ENCODE measurements at places on chromosomes 1 and 21.

- DNase-seq = no peak
Measured at GRCh38 chr1:241679404-241679803, 27.3 kb downstream of the WDR64 start.

- no peak for DNase-seq
Measured at GRCh38 chr21:15560383-15561056, 169.3 kb upstream of the USP25 start.

DNA sequence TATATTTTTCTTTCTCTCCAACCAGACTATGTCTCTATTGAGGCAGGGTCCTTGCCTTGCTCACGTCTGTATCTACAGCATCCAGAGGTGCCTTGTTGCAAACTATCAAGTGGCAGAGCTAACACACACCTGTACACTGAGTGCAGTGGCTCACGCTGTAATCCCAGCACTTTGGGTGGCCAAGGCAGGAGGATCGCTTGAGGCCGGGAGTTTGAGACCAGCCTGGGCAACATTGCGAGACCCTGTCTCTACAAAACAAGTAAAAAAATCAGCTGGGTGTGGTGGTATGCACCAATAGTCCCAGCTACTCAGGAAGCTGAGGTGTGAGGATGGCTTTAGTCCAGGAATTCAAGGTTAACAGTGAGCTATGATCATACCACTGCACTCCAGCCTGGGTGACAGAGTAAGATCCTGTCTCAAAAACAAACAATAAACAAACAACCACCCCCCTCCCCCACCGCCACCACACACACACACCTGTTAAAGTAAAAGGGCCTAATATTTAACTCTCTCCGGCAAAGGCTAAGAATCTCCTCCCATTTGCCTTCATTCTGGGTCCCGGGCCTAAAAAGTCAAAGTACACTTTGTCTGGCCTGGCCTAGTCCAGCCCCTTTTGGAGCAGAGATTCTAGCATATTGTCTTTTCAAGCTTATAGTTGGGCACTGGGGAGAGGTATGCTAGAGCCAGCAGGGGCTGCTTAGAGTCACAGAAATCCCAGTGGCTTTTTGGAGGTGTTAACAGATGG is 9.5 kb upstream of the SLFNL1 start:
- no peak for DNase-seq

DNA sequence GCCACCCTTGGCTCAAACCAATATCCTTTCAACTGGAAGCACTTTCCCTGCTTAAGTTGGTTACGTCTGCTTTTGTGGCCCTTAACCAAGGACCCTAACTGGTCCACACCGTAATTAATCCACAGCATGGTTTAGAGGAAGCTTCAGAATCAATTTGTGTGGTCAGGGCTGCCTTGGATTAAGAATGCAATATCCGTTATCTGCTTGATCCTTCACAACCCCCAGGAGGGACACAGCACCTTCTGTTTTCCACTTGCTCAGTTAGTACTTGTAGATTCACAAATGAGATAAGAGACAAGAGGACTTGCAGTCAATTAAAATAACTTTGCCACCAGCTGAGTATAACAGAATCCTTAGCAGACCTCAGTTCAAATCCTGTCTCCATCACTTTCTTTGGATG is 56.9 kb upstream of the LRP8 start:
- DNase-seq = no peak

- no peak for DNase-seq
Measured at GRCh38 chr1:67299296-67299695, 8.4 kb upstream of the IL12RB2 start.

DNA sequence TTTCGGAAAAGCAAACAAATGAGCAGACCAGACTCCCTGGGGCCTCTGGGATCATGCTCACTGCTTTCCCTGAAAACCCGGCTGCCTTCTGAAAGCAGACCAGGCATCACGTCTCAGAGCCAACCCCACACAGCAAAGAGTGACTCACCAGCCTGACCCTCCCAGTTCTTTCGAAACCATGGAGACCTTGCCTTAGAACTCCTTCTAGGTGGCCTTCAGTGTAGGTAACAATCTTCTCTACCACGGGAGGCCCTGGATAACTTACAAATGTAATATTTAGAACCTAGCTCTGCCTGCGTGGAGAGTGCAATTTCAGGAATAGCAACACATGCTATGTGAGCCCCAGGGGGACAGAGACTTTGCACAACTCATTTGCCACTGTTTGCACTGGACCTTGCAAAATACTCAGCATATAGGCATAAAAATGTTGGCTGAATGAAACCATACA is 105.2 kb downstream of the SUSD4 start:
- DNase-seq = no peak

GRCh38 chr21:44947111-44947929 is 7.5 kb downstream of the SLX9 start:
- no peak for DNase-seq

DNA sequence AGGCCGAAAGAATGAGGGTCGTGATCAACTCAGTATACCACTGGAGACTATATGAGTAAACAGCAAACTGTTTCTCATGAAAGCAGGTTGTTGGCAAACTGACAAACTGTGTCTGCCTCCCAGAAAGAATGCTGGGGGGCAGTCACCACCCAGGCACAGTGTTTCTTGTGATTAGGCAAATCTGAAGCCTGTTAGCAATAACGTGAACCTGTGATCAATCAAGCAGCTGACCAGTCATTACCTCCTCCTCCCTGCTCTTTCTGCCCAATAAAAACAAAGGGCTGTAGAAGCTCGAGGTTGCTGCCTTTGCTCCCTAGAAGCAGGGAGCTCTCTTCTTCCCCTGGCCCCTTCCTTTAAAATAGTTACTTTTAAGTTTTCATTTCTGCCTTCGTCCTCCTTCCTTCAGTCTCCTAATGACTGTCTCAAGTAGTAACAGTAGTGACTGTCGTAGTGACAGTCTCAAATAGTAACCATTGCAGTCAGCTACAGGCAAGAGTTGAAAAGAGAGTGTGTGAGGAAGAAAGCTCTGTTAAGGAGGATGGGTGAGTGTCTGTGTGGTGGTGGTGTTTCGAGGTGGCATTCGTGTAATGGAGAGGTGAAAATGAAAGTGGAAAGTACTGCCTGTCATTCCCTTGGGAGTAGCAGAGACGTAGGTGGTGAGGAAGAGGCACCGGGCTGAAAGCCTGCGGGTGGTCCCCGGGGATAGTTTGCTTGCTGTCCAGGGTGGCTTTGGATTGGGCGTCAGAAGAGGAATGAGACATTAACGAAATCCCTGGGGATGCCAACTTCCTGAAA is 14.5 kb downstream of the HHAT start:
- no peak for DNase-seq

- no peak for DNase-seq
Measured at GRCh38 chr1:67226688-67227087, 60.4 kb downstream of the IL23R start.

DNA sequence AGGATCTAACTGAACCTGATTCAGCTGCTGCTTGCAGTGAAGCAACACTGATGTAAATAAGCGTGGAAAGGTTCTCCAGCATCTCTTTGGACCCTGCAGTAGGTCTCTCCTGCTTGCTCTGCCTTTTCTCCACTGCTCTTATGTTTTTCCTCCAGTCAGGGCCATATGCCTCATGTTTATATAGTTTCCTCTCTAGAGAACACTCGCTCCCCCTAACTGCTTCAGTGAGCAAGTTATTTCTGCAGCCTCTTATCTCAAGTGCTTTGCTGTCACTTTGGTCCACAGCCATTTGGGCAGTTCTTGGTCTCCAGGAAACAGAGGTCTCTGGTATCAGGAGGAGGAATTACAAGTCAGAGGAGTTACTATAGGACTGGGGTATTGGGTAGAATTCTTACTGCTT is 5.3 kb downstream of the PRUNE1 start:
- DNase-seq = no peak

DNA sequence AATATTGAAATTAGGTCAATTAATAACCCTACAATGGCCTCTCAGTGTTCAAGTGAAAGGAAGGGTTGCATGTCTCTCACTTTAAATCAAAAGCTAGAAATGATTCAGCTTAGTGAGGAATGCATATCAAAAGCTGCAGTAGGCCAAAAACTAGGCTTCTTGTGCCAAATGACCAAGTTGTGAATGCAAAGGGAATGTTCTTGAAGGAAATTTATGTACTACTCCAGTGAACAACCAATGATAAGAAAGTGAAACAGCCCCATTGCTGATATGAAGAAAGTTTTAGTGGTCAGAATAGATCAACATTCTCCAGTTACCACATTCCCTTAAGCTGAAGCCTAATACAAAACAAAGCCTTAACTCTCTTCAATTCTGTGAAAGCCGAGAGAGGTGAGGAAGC is 10.0 kb downstream of the MAEL start:
- DNase-seq = no peak

DNA sequence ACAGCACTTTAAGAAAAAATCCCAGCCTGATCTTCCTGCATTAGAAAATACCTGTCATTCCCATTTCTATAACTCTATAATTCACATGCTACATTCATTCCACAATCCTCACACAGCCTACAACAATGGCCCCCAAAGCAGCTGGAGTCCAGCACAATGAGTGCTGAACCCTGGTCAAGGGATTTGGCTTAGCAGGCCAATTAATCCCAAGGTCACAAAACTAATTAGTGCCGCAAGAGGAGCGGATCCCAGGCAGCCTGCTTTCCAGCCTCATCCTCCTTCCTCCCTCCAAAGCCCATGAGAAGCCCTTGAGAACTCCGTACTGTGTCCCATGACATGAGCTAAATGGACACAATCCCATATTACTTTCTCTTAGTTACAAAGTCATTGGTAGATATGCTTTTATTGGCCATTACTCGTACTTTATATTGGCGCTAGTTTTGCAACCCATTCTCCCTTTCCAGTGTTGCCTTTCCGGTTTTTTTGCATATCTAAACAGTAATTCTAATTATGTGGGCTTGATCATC is 94.8 kb downstream of the DAB1 start:
- no peak for DNase-seq

- DNase-seq = no peak
Measured at GRCh38 chr1:72462186-72462905, 180.0 kb upstream of the NEGR1 start.

- no peak for DNase-seq
Measured at GRCh38 chr21:38250991-38251418, 5.8 kb upstream of the KCNJ15 start.

DNA sequence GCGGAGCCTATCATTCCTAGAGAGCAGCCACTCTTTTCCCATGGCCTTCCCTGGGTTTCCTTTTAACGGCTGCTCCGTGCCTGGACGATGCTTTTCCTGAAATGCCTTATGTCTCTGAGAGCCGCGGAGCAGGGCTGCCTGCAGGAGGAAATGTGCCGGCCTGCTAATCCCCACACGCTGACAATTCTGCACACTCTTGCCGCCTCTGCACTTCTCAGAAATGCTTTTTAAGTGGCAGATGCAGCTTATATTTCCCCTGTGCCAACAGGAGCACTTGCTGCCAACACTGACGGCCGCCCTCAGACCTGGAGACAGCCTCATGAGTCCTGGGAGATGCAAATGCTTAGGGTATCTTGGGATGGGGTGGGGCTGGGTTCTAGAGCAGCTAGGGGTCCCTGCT is 253.2 kb downstream of the GRIK3 start:
- no peak for DNase-seq

GRCh38 chr1:240399381-240399780 is 212.6 kb downstream of the GREM2 start:
- no peak for DNase-seq

DNA sequence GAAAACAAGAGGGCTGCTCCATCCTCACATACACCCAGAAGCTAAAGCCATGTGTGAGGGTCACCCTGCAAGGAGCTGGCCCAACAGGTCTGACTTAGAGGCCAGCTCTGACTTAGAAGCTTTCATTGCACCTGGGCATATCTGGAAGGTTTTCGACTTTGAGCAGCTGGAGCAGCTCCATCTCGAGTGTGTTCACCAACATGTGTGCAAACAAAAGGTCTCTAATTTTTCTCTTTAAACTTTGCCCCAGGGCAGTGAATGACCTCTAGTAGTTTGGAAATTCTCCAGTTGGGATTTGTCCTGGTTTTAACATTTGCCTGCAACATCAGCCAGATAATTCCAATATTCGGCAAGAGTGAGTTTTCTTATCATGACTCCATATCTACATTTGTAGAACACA is 108.3 kb downstream of the TNR start:
- DNase-seq = no peak

- DNase-seq = no peak
Measured at GRCh38 chr1:90763930-90764329, 46.8 kb upstream of the BARHL2 start.

- DNase-seq = no peak
Measured at GRCh38 chr1:178052650-178053461, 41.0 kb upstream of the RASAL2 start.

DNA sequence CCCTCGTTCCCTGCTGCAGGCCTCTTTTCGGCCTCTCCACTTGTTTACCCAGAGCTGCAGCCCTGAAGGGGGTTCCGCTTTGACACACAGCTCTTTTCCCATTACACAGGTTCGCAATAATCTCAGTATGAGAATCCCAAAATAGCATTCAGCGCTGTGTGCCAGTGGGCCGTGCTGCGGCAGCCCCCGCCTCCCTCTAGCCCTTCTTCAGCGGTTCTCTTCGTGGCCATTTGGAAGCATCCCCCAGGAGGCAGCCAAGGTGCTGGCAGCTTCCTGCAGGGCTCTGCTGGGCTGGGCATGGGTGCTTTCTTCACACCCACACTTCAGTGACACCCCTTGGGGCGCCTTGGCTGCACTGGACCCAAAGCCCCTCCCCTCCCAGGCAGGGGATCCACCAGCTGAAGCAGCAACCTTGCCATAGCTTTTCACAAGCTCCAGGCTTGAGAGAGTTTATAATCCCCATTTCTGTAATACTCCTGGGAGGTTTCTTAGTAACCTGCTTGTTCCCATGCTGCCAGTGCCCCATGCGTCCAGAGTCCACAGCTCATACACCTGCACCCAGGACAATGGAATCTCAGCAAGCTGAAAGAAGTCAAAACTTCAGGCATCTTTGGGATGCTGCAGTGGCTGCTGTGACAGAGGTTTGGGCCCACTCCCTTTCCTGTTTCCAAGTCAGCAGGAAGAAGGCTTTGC is 8.1 kb downstream of the NCF2 start:
- DNase-seq = no peak

DNA sequence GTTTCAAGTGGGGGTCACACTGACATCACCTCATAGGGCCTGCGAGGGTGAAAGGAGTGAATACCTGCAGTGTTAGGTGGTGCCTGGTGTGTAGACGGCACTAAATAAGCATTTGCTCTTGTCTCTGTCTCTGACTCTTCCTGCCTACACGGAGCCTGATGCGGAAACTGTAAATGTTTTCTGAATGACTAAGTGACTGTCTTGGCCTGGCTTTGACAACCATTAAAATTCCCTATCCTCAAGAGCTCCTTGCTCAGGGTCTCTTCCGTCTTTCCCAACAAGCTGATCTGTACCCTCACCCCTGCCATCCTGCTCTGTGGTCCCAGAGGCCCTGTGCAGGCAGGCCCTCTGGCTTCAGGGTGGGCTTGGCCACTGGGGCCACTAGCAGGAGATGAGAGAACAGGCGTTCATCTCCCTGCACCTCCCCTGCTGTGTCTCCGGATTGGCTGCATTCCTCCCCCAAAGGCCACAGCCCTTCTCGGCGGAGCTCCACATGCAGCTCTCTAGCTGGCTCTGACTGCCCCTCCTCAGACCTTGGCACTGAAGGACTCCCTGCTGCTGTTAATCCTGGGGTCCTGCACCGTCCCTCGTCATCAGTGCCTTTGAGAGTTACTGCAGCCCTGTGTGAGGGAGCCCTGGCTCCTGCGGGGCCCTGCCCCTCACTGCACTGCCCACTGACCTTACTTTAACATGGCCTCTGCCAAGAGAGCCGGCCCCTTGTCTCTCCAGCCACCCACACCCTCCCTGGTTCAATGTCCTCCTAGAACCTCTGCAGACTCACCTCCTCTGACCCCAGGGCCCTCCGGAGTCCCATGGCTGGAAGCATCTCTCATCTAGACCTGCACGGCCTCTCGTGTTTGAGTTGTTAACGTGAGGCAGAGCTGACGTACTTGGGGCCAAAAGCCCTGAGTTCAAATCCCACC is 211.1 kb downstream of the MATN1 start:
- DNase-seq = no peak
